Dermis blood vessel endothelial cell (primary cell): ENCODE measurements at places on chromosomes 6 and 20.

GRCh38 chr6:130018744-130019325 is 454 bp downstream of the L3MBTL3 start:
- DNase-seq = peak; percentile 33

DNA sequence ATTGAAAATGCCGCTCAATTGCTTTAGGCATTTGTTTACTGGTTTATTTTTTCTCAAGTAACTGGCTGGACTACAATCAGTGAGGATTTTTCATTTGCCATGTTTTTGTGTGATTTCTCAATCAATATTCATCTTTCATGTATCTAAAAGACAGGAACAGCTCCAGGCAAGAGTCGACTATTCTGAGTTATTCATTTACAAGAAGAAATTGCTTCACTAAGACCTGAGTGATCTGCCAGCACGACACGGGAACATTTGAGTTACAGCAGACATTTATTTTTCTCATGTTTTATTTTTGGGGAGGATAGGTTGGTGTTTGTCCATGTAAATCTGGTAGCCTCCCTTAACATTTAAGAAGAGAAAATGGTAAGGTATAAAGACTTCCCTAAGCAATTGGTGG is 124.1 kb downstream of the CBLN4 start:
- no peak for DNase-seq

- no peak for DNase-seq
Observed at GRCh38 chr6:129141499-129141898, 258.6 kb downstream of the LAMA2 start.

GRCh38 chr6:107730106-107730505 is 94.0 kb downstream of the SCML4 start:
- DNase-seq = no peak

DNA sequence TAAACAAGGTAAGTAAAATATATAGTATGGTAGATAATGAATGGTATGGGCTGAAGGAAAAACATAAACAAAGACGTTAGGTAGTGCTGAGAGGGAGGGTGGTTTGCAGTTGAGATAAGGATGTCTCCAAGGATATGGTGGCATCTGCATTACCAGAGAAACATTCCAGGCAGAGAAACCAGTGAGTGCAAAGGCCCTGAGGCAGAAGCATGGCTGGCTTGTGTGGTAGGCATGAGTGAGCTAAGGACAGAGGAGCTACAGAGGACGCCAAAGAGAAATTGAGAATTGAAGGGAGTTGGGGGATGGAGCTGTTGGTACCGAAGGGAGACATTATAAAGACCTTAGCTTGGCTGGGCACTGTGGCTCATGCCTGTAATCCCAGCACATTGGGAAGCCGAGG is 18.4 kb upstream of the TFAP2A start:
- DNase-seq = no peak

DNA sequence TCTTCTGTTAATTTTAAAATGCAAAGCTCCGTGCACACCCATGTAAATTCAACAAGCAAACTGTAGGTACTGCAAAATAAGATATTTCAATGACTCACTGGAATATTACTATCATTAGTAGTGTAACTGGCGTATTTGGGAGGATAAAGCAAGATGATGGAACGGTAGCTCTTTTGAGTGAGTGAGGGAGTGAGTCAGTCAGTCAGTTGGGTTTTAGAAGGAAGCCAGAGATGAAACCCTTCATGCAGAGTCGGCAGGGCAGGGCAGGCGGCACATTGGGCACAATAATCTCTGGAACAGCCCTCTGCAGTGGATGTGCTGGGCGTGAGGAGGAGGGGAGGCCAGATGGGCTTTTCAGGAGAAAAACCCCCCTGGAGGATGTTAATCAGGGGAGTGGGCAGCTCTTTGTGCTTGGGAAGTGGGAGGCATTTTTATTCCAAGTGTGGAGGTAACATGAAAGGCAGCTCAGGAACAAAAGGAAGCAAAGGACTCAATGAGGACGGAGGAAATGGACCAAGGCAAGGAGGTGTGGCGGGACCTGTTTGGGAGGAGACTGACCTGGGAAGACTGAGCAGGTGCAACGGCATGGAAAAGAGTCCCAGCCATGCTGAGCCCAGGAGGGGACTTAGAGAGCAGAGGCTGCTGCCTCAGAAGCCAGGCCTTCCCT is 171.2 kb downstream of the ZDHHC14 start:
- DNase-seq = no peak

DNA sequence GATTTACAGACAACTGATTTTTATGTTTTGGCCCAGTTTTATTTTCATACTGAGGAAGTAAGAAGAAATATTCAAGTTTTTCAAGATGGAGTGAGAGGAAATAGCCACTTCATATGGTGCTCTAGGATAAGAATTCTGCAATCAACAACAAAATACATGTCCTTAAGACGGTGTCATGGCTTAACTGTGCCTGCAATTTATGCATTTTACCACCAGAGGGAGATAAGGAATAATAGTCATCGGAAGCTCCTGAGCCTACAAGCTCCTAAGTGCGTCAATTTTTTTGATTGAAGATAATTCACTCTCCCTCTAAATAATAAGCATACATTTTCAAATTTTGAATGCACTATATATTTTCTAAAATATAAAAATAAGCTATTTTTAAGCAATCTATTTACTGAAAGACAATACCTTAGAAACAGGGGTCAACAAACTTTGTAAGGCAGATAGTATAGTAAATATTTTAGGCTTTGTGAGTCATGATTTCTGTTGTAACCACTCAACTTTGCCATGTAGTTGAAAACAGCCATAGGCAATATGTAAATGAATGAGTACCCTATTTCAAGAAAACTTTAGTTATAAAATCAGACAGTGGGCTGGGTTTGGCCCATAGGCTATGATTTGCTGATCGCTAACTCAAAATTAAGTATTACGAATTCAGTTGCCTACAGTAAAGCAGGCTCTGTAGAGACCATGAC is 230.9 kb upstream of the DTNBP1 start:
- DNase-seq = peak; percentile 61

DNA sequence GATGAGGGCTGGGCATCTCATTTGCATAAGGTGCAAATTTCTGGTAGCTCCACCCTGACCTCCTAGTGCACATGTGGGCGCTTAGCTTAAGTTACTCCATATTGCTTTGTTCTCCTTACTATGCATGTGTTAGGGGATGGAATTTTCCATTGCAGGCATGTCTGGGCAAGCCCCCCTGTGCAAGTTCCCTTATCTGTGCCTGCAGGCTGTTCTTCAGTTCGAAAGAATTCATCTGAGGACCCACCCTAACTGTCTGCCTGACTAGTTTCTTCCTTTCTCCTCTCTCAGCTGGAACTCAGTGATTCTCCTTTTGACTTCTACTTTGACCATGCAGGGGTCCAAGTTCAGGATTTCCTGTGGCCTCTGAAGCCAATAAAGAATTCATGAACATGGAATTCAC is 30.2 kb downstream of the CCDC170 start:
- peak; percentile 1 for DNase-seq

DNA sequence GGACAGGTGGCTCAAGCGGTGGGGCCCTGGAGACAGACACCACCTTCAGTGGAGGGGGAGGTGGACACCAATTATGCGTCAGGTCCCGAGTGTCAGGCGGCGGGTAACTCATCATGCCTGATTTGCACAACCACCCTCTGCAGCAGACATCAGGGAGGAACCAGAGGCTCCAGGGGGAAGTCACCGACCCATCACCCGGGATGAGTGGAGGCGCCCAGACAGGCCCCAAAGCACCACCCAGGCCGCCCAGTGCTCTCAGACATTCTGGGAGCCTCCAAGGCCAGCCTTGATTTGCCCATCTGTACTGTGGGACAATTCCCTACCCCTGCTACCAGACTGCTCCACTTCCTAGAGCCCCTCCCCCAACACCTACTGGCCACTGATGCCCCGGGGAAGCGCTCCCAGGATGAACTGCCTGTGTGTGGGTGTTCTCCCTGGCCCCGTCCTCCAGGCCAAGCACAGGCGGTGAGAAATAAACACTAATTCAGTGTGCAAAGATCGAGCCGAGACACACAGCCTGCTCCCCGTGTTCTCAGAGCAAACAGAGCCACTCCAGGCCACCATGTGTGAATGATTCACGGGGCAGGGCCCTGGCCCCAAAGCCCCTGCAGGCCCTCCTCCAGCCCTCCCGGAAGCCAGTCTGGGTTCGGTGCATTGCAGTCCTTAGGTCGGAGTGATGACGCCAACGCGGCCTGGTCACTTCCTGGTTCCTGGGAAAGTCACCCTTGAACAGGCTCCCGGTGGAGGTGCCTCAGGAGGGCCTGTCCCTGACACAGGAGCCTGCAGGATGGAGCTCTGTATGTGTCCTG is 107.2 kb downstream of the ASXL1 start:
- DNase-seq = peak; percentile 92

DNA sequence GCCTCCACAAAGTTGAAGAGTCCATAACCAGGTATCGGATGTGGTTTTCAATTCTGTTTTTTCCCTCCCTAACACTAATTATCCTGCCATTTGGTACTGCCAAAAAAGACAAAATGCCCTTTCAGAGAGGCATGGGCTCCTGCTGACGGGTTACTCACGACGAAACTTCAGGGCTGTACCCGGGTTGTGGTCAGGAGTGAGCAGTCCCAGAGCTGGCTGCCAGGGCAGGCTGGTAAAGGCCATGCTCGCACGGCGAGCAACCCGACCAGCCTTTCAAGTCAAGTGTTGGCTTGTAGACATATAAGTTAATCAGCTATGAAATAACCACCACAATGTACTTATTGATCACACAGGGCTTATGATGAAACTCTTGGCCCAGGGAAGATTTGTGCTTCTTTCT is 152.5 kb downstream of the FOXC1 start:
- no peak for DNase-seq

GRCh38 chr6:132959639-132960326 is 145.4 kb downstream of the RPS12 start:
- DNase-seq = no peak
